ENCODE measurements at places on chromosomes 4 and X. TPM values are rescaled to one million over a fixed set of nuclear protein-coding genes. Genes with fewer than 3 reads are reported as not detected.
A peak's percentile ranks its signal among the peaks of the same experiment; 100 is the strongest.

ANXA10 gene
- total RNA-seq: not detected

DCAF4L1 gene
- 0.16 TPM for total RNA-seq

UGT2B10 gene
- not detected for total RNA-seq

CCKAR gene
- total RNA-seq: 0.26 TPM

FABP2 gene
- total RNA-seq: not detected

ABCG2 gene
- total RNA-seq: 22.9 TPM

FAM47A gene
- total RNA-seq: not detected

NPY2R gene
- total RNA-seq: 1.3 TPM

UCP1 gene
- total RNA-seq: not detected

GPR173 gene
- 5.6 TPM for total RNA-seq

KLF8 gene
- 9.6 TPM for total RNA-seq

ENAM gene
- total RNA-seq: 0.32 TPM

ARL9 gene
- total RNA-seq: 0.32 TPM

CSAG3 gene
- not detected for total RNA-seq

- DNase-seq: no peak
Observed at GRCh38 chrX:107628662-107629539, 591 bp downstream of the PRPS1 start.

GRCh38 chrX:16162391-16162790 is 4.9 kb upstream of the MAGEB17 start:
- no peak for DNase-seq

DNA sequence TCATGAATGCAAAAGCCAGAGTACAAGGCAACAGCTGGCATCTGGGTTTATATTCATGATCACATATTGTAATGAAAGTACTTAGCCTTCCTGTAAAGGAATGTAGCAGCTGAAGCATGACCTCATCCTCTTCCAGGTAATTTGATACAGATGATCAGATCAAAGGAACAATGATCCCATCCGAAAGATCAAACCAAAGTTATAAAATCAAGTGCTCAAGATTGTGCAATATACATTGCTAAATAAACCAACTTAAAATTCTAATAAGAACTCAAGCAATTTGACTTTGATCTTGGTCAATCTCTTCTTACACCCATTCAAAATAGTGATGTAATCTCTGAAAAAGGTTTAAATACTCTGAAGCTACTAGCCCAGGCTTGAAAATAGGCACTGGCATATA is 113.1 kb upstream of the INPP4B start:
- no peak for DNase-seq

- DNase-seq: no peak
Observed at GRCh38 chr4:2478229-2478628, 9.3 kb downstream of the RNF4 start.

DNA sequence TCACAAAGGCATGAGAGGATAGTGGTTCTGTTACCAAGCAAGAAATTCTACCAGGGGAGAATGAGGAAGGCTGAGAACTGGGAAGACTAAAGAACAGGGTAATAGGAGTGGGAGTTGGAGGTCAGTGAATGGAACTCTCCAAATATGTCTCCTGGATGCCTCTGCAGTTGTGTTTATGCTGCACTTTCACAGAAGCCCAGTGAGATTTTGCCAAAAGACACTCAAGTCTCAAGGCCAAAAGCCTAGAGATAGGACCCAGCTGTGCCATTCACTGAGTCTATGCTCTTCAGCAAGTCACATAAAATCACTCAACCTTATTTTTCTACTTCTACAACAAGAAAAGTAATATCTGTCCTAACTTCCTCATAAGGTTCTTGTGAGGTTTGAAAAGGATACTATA is 285.4 kb downstream of the UNC5C start:
- no peak for DNase-seq

DNA sequence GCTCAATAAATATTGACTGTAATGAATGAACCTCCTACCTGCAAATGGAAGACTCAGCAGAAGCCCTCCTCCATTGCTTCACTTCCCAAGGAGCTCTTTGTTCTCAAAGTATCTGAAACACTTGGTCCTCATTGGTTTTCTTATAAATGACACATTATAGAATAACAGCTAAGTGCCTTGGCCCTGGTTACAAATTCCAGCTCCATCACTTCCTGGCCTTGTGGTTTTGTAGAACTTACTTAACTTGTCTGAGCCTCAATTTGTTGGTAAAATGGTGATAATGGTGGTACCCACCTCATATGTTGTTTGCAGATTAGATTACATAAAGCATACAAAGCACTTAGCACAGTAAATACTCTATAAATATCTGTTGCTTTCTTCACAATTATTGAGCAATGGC is 25.2 kb upstream of the SMIM20 start:
- no peak for DNase-seq

- no peak for DNase-seq
Observed at GRCh38 chr4:120052856-120053255, 13.8 kb downstream of the MAD2L1 start.

- DNase-seq: no peak
Observed at GRCh38 chr4:2364654-2365053, 53.8 kb downstream of the ZFYVE28 start.

DNA sequence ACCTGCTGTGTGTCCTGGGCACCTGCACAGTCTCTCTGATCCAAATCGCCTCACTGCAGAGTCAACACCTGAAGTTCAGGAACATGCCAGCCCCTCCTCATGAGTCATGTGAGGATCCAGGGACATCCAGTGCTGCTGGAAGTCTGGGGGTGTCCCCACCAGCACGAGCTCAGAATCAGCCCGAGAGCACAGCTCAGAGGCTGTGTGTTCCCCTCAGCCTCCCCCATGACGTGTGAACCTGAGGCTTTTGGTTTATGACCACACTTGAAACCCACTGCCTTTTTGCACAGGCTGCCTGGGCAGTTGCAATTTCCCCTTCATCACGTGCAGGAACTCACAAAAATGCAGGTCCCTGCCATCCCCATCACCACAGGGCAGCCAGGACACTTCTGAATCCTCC is 47.1 kb downstream of the PPP2R2C start:
- DNase-seq: no peak

DNA sequence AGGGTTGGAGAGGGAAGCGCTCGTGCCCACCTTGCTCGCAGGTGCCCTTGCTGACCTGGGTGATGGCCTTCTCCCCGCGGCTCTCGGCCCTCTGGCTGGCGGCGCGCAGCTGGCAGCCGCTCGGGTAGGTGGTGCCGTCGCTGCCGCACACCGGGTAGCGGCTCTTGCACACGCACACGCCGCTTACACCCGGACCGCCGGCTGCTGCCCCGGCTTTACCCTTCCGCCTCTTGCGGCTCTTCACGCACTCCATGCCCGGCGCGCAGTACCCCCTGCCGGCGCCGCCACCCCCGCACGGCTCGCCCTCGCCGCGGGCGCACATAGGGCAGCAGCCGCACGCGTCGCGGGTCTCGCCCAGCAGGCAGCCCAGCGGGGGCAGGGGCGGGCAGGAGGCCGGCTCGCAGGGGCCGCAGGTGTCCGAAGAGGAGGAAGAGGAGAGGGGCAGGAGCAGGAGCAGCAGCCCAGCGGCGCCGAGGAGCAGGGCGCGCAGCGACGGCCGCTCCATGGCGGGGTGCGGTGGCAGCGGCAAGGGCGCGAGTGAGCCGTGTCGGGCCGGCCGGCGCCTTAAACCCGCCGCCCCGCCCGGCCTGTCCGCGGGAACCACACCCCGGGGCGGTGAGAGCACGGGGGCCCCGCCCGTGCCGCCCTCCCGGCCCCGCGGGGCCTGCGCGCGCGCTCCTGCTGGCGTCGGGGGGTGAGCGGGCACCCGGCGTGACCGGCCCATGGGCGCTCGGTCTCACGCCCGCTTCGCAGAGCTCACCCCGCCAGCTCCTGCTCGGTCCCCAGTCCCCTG is at the start of gene IGFBP7:
TSS of gene IGFBP7 (minus strand) at position 539 of the 793 bp plus-strand sequence. CDS start at position 505, 34 bp downstream.
- DNase-seq: no peak

DNA sequence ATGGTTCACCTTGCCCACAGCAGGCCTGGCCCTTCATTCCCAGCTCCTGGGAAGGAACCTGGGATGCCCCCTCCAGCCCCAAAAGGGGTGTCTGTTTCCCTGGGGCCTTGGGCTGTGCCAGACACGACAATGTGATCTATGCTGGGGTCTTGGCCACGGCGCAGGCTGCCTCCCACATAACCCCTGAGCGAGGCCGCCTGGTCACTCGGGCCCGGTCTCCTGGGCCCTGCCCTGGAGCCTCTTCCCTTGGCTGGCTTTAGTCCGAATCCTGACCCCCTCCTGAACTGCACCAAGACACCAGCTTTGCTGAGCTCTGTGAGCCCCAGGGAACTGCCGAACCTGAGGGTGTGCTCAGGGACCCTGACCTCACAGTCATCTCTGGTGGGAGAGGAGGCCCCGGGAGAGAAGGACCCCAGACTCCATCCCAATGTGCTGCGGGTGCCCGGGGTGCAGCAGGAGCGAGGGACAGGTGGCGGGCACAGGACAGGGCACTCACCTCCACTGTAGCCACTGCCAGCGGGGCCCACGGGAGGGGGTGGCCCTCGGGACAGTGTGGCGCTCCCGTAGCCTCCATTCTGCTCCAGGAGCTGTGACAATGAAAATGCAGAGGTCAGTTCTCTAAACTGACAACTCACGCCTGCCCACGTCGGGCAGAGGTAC is 42.0 kb downstream of the GAK start:
- no peak for DNase-seq

DNA sequence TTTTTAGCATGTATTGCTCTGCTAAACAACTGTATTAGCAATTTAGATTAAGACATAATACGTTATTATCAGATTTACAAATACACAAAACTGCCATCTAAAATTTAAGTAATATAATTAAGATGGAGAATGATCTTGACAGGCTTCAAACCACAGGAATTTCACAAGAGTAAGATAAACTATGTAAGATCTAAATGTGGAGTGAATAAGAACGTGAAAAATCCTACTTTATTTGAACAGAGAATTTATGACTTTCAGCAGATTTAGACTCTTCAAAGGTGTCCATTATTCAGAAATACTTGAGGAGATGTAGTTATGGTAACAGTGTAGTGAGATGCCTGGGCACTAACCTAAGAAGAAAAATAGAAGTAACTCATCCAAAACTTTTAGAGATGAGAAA is 73.2 kb downstream of the SLC4A4 start:
- DNase-seq: no peak

GRCh38 chr4:85747882-85748491 is 273.0 kb downstream of the ARHGAP24 start:
- peak; percentile 40 for DNase-seq

GRCh38 chr4:6472387-6473263 is at the start of gene PPP2R2C:
Gene PPP2R2C, minus strand, starts transcription at chr4:6472614. Its CDS starts 385 bp downstream, at chr4:6472229.
- DNase-seq: no peak
